ENCODE measurements at places on chromosomes 3 and 15.

GRCh38 chr3:159627229-159627628 lies 361.4 kb upstream of the IL12A start:
- DNase-seq: no peak

GRCh38 chr3:155704771-155705559 lies 39.9 kb downstream of the PLCH1 start:
- DNase-seq: no peak

GRCh38 chr15:98842192-98842972 lies 165.2 kb downstream of the PGPEP1L start:
- DNase-seq: no peak

DNA sequence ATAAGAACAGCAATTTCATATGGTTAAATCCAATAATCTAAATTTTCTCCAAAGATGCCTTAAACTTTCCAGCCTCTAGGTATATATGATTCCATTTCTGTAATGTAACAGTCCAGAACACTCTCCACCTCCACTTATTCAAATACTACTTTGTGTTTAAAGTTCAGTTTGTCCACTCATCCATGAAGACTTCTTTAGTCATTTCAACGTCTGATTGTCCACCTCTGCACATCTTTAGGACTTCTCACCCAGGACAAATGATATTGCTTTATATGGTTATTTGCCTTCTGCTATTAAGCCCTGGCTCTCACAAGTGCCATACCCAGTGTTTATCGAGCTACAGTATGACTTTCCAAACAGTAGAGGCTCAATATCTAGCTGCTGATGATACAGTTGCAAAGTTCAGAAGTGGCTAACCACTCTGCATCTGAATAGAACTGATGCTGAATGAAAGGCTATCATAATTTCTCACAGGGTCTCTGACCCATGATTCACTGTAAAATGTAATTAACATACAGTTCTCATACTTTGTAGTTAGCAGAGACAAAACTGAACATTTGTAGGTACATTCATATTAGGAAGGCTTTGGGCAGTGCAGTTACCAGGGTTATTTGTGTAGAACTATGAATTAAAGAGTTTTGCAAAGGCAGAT lies 93.7 kb upstream of the MBNL1 start:
- no peak for DNase-seq

DNA sequence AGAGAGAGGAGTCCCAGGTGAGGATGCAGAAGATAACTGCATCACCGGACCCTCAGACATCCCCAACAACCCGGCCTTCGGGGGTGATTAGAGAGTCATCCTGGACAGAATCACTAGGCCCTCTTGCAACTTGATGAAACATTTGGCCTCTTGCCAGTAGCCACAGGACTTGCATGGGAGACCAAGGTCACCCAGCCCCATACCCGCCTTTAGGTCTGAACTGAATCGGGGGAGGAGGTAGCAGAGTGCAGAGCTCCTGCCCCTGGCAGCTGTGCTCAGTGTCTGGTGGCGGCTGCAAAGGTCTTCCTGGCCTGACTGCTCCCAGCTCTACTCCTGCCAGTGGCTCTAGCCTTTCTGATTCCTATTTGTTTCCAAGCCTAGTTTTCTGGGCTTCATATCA lies 12.4 kb downstream of the PIF1 start:
- DNase-seq: no peak

DNA sequence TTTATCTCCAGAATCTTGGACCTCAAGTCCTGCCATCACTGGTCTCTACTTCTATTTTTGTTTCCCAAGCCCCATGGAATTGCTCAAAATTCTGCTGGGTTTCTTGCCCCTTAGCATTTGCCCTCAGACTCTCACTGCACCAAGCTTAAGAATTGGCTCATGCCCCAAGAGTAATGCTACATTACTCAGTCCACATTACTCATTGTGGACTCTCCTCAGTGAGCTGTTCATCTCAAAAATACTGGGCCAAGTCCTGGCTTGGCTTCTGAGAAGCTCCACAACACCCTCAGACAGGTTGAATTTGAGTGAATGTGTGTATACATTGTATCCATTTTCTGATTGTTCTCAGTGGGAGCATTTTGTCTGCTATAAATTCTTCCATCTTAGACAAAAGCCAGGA lies 364.4 kb upstream of the ARHGEF26 start:
- DNase-seq: no peak

DNA sequence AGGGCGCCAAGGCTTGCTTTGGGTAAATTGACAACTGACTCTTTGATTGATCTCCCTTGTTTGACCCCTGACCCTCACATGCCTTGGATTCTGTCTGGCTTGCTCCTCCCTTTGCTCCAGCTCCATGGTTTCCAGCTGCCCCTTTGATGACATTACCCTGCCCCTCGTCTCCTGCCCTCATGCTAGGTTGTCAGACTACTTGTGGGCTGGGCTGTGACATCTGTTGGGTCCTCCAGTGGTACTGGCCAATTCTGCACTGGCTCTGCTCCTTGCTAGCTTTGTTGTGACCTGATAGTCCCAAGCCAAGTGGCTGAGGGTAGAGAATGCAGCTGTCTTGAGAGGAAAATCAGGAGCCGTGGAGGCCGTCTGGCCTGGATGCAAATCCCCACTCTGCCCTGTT lies 6.2 kb downstream of the THSD4 start:
- DNase-seq: no peak

- DNase-seq: no peak
Observed at GRCh38 chr3:55202326-55202725, 274.5 kb upstream of the LRTM1 start.

GRCh38 chr3:160870327-160870726 lies 114.3 kb downstream of the PPM1L start:
- DNase-seq: no peak

DNA sequence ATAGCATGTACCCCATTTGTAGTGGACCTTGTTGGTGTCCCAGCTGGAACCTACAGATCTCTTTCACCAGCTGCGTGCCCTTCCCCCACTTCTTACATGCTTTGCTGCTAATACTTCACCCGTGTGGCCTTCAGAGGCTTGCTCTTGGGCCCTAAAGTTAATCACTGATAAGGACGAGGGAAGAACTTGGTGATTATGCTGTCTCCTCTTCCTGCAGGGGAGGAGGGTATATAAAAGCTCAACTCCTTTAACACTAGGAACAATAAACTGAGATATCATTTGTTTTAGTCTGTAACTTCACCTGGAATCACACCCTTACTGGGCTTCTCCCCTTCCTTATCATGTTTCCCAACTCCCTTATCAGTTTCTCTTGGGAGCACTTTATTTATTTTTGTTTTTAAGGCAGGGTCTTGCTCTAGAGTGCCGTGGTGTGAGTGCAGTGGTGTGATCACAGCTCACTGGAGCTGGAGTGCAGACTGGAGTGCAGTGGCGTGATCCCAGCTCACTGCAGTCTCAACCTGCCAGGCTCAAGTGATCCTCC lies 43.2 kb upstream of the PIK3R4 start:
- no peak for DNase-seq

DNA sequence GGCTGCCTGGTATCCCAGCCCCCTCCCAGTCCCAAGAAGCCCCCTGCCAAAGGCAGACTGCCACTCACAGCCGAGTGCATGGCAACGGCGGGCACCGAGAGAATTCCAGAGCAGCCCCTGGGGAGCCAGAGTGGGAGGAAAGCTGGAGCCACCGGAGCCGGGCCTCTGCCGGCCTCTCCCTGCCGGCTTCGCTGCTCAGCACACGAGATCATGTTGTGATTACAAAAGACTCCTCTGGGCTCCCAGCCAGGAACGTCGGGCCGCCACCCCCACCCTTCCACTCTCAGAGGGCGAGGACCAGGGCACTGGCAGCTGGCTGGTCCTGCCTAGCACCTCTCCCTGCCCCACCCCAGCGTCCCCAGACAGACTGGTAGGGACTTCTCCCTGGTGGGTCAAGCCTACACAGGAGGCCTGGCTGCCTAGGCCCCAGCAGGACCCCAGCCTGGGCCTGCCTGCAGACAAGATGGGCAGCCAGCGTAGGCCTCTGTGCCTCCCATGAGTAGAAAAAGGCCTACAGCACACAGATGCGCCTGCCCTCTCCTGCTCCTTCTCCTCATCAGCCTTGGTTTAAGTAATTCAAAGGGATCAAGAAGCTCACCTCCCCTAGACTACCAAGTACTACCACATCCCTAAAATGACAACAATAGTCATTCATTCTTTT lies at the start of gene CCDC9B:
Gene CCDC9B, minus strand, starts transcription at position 200 of the 661 bp plus-strand sequence. Its CDS starts 120 bp downstream, at position 80.
- DNase-seq: no peak

DNA sequence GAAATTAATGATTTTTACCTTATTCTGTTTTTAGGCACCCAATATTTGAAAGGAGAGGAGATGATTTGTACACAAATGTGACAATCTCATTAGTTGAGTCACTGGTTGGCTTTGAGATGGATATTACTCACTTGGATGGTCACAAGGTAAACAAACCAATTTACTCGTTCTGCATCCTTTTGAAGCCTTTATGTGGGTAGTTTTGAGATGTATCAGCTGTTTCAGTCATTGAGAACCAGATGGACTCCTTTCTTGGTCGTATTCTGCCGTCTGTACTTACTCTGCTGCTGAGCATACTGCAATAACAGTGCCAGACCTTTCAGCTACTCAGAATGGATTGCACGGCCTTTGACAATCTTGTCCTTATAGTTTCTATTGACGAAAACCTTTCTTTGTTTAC lies 13.3 kb downstream of the DNAJB11 start:
- DNase-seq: no peak

GRCh38 chr3:64105816-64106215 lies 82.5 kb upstream of the PSMD6 start:
- DNase-seq: no peak

DNA sequence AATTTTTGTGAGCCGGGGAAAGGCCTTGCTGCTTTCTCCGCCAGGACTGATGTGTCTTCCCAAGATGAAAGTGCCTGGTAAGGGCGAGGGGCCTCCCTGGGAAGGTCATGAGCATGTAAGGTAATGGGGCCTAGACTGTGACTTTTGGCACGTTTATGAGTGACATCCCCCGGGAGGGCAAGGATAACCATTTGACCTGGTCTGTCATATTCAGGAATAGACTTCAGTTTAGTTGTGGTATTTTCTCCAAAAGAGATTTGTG lies 631 bp upstream of the CNBP start:
- DNase-seq: no peak

GRCh38 chr3:170465955-170466354 lies 47.3 kb downstream of the CLDN11 start:
- DNase-seq: no peak

DNA sequence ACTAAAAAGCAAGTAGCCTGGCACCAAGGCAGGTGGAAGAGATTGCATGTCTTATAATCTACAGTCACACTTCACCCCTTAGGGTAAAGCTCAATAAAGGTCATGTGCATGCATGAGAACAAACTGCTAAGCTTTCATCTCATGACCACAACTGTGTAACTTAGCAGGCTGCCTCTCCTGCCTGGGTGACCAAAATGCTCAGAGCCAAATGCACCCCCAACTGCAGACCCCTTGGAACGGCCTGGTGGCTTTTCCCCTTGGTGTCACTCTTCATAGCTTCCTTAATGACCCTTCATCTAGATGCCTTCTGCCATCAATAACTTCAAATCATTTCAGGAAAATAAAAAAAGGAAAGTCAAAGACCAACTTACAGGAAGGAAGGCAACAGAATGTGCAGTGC lies 88.1 kb downstream of the ADAMTS17 start:
- DNase-seq: no peak

DNA sequence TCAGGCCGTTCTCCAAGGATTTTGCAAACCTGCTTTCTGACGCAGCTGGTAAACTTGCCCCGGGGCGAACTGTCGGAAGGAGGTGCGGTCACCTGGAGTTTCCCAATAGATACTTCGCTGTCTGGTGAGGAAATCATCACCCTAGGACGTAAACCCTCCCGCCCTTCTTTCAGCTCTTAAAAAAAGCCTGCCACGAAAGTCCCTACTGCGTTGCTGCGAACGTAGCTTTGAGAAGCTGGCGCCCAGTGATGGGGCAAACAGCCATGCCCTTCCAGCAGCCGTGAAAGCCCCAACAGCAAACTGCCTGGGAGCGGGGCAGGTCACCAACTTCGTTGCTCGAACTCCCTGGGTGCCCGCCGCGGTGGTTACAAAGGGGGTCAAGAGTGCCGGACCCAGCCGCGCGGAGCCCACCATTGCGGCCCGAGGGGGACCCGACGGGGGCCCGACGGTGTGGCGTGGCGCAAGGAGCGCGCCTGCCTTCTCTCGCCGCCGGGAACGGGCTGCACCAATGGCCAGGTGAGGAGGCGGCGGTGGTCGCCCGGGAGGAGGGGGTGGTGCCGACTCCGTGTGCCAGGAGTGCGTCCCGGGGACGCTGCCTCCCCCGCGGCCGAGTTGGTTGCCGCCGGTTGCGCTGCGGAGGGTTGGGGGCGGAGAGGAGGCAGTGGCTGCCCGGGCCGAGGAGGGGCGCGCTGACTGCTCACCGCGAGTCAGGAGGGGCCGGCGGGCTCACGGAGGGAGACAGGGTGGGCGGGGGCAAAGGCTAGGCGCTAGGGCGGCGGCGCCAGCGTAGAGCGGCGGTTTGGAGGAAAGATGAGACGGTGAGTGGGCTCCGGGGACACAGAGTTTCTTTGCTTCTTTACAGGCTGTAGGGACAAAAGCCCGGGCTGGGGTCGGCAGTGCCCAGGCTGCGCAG lies at the start of gene PHLDB2:
Gene PHLDB2, plus strand, starts transcription at position 205 of the 913 bp plus-strand sequence. CDS start 24,813 bp downstream, outside the sequence.
- no peak for DNase-seq
